Cardiac septum (tissue), 1 donor: ENCODE measurements at places on chromosomes 13 and 19. TPM values are rescaled to one million over a fixed set of nuclear protein-coding genes. Genes with fewer than 3 reads are reported as not detected.

DNA sequence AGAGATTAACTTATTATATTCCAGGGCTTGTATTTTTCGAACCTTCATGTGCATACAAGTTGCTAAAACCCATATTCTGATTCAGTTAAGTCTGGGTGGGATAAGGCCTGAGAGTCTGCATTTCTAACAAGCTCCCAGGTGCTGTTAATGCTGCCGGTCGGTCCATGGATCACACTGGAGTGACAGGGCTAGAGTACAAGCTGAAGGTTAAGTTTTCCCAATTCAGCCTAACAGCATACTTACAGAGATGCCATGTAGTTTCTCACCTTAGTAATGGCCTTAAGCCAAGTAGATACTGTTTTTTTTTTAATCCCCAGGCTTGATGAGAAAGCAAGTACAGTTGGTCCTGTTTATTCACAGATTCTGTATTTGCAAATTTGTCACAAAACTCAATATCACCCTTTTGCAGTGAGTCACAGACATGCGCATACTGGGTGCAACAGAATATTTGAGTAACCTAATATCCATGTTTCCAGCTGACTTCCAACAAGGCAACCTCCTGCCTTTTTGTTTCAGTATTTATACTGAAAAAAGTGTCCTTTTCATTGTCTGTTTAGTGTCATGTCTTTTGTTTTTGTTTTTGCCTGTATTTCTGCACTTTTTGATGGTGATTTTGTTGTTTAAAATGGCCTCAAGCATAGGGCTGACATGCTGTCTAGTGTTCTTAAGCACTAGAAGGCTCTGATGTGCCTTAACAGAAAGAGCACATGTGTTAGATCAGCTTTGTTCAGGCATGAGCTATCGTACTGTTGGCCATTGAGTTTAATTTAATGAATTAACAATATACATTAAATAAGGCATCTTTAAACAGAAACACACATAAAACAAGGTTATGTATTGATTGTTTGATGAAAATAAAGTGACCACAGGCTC lies 875.0 kb downstream of the PCDH9 start:
- no peak for DNase-seq

GRCh38 chr13:113267642-113268405 lies 29.2 kb upstream of the LAMP1 start:
- no peak for DNase-seq

DNA sequence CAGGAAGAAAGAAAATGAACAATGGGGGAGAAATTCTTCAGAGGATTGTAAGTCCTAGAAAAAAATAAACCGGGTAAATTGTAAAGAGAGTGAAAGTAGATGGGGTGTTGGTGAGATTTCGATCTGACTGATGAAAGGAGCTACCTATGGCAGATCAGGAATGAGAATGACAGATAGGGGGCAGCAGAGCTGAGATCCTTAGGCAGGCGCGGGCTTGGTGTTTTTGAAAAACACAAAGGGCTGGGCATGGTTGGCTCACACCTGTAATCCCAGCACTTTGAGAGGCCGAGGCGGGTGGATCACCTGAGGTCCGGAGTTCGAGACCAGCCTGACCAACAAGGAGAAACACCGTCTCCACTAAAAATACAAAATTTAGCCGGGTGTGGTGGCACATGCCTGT lies 1468.6 kb upstream of the SLC10A2 start:
- no peak for DNase-seq

- DNase-seq = no peak
These were observed 75.9 kb downstream of the ZIC5 start for GRCh38 chr13:99895444-99896368.

- no peak for DNase-seq
These were observed 27.6 kb upstream of the GTF2F2 start for GRCh38 chr13:45092663-45093062.

DNA sequence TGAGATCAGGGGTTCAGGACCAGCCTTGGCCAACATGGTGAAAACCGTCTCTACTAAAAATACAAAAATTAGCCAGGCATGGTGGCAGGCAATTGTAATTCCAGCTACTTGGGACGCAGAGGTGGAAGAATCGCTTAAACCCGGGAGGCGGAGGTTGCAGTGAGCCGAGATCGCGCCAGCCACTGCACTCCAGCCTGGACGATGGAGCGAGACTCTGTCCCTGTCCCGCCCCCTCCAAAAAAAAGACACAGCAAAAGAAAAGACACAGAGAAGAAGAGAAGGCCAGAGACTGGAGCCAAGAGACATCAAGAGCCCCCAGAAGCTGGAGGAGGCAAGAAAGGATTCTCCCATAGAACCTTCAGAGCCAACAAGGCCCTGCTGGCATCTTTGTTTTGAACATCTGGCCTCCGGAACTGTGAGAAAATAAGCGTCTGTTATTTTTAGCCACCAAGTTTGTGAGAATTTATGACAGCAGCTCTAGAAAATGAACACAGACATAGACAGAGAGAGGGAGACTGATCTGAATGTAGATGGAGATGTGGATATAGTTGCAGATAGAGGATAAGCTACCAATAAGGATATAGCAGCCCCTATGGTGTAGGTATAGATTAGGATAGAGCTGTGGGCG lies 25.7 kb upstream of the PNMA8B start:
- no peak for DNase-seq

DNA sequence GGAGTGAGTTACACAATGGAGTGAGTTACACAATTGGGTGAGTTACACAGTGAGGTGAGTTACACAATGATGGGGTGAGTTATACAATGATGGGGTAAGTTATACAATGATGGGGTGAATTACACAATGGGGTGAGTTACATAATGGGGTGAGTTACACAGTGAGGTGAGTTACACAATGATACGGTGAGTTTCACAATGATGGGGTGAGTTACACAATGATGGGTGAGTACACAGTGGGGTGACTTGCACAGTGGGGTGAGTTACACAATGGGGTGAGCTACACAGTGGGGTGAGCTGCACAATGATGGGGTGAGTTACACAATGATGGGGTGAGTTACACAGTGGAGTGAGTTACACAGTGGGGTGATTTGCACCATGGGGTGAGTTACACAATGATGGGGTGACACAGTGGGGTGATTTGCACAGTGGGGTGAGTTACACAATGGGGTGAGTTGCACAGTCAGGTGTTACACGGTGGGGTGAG lies 52.5 kb upstream of the GAS6 start:
- DNase-seq = no peak

- no peak for DNase-seq
These were observed 153.1 kb downstream of the RGCC start for GRCh38 chr13:41610404-41610803.

- DNase-seq = no peak
These were observed at the start of gene S1PR5 for GRCh38 chr19:10517361-10517759. Gene S1PR5 (minus strand): TSS chr19:10517447. CDS start chr19:10515011, 2,436 bp downstream.

- no peak for DNase-seq
These were observed 15.3 kb downstream of the NAXD start for GRCh38 chr13:110630566-110631119.

- no peak for DNase-seq
These were observed 10.8 kb upstream of the RNF113B start for GRCh38 chr13:98187965-98188261.

GRCh38 chr13:110925023-110925612 lies 10.2 kb upstream of the ANKRD10 start:
- DNase-seq = no peak

GRCh38 chr13:111488486-111489132 lies 168.2 kb downstream of the TEX29 start:
- DNase-seq = no peak

DNA sequence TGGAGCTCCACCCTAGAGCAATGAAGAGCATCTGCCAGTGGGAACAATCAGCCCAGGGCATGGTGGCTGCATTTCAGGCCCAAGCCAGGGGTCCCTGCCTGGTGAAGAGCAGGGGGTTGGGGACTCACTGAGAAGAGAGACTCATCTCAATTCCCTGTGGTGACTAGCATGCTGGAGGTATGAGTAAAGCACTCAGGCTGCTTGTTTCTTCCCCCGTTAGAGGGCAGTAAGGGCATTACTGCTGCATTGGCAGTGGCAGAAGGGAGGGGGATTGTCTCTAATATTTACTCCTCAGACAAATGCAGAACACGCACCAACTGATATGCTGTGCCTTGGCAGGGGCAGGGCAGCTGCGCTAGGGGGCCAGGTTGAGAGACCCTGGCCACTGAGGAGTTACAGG lies 329.1 kb downstream of the SLITRK5 start:
- no peak for DNase-seq

Gene OR7A5
- not detected for total RNA-seq

Gene CYTH2
- total RNA-seq = 46.4 TPM

Gene IFNL1
- not detected for total RNA-seq

Gene SYNGR4
- not detected for total RNA-seq

Gene KLF1
- total RNA-seq = 0.38 TPM

Gene RFPL4AL1
- total RNA-seq = 0.57 TPM
